ENCODE measurements at places on chromosomes 7 and 10. TPM values are rescaled to one million over a fixed set of nuclear protein-coding genes. Genes with fewer than 3 reads are reported as not detected.

The SH2D4B gene
- total RNA-seq, result not detected

The HMX2 gene
- total RNA-seq, result not detected

The IRF5 gene
- 0.81 TPM for total RNA-seq

The TRPV5 gene
- not detected for total RNA-seq

The AKR1C2 gene
- 8.6 TPM for total RNA-seq

The OPN4 gene
- total RNA-seq, result not detected

The CLIP2 gene
- 11.9 TPM for total RNA-seq

The SYT15B gene
- total RNA-seq, result not detected

The NUTM2B gene
- total RNA-seq, result 0.68 TPM

The PRF1 gene
- total RNA-seq, result not detected

The CALHM1 gene
- not detected for total RNA-seq

The ITPRID1 gene
- total RNA-seq, result not detected

The TIMM23B gene
- total RNA-seq, result 11.5 TPM

The NPC1L1 gene
- not detected for total RNA-seq

The RGS10 gene
- total RNA-seq, result 86.5 TPM

The LIPF gene
- total RNA-seq, result not detected

The ZNF503 gene
- total RNA-seq, result 5.1 TPM

The TSPAN13 gene
- total RNA-seq, result 22.5 TPM

The MPP7 gene
- 5.1 TPM for total RNA-seq

The GARIN1A gene
- total RNA-seq, result 0.71 TPM

The PKD2L1 gene
- not detected for total RNA-seq

The CTAGE4 gene
- 1.4 TPM for total RNA-seq

The TBX20 gene
- not detected for total RNA-seq

The CFAP46 gene
- 1.8 TPM for total RNA-seq

The PNLIP gene
- total RNA-seq, result not detected

The SYT15 gene
- total RNA-seq, result 0.10 TPM

The CALY gene
- total RNA-seq, result not detected

The SPAG6 gene
- not detected for total RNA-seq

The ERVW-1 gene
- total RNA-seq, result not detected

The EMX2 gene
- total RNA-seq, result 1.5 TPM

The RARRES2 gene
- total RNA-seq, result not detected

The SFRP4 gene
- not detected for total RNA-seq

The ANKRD30A gene
- total RNA-seq, result not detected

The CYP2C9 gene
- not detected for total RNA-seq

The ZNF488 gene
- 1.6 TPM for total RNA-seq

The CPED1 gene
- total RNA-seq, result 3.6 TPM

The NEBL gene
- 0.32 TPM for total RNA-seq

The CREB5 gene
- 3.7 TPM for total RNA-seq

The EIF4EBP2 gene
- 23.4 TPM for total RNA-seq

The TUBAL3 gene
- total RNA-seq, result 1.1 TPM

The ANKRD1 gene
- not detected for total RNA-seq

The TECTB gene
- not detected for total RNA-seq

The MYPN gene
- not detected for total RNA-seq

The LRRN3 gene
- not detected for total RNA-seq

Data from foreskin keratinocyte (primary cell).